ENCODE measurements at places on chromosomes 5 and 9.
A peak's percentile ranks its signal among the peaks of the same experiment; 100 is the strongest.

- no peak for DNase-seq
- peaks cover 33% of the 10 kb centered on the region for H3K4me1 ChIP-seq
- no peaks in the 10 kb centered on the region for H3K36me3 ChIP-seq
- H3K27ac ChIP-seq: no peak overlapping the region
- no peak overlapping the region for H3K4me3 ChIP-seq
Measured at GRCh38 chr5:159095151-159095721, 4.5 kb downstream of the EBF1 start.

GRCh38 chr5:114857941-114858551 lies 311.7 kb downstream of the TRIM36 start:
- no peaks in the 10 kb centered on the region for H3K4me1 ChIP-seq
- H3K4me3 ChIP-seq: no peak overlapping the region
- H3K27ac ChIP-seq: no peak overlapping the region

- no peak overlapping the region for H3K27ac ChIP-seq
- H3K4me1 ChIP-seq: no peaks in the 10 kb centered on the region
- H3K27me3 ChIP-seq: peaks cover 15% of the 10 kb centered on the region
- DNase-seq: no peak
- no peak overlapping the region for H3K4me3 ChIP-seq
- H3K36me3 ChIP-seq: no peaks in the 10 kb centered on the region
Measured at GRCh38 chr5:96408841-96409538, 24.1 kb downstream of the PCSK1 start.

- H3K27ac ChIP-seq: no peak overlapping the region
- H3K4me3 ChIP-seq: no peak overlapping the region
- H3K4me1 ChIP-seq: no peaks in the 10 kb centered on the region
- DNase-seq: no peak
- H3K27me3 ChIP-seq: no peaks in the 10 kb centered on the region
Measured at GRCh38 chr5:2357309-2357708, 394.2 kb downstream of the IRX2 start.

- no peak for DNase-seq
- no peaks in the 10 kb centered on the region for H3K36me3 ChIP-seq
- no peaks in the 10 kb centered on the region for H3K27me3 ChIP-seq
- no peak overlapping the region for H3K27ac ChIP-seq
Measured at GRCh38 chr9:12933957-12934356, 159.1 kb downstream of the LURAP1L start.

DNA sequence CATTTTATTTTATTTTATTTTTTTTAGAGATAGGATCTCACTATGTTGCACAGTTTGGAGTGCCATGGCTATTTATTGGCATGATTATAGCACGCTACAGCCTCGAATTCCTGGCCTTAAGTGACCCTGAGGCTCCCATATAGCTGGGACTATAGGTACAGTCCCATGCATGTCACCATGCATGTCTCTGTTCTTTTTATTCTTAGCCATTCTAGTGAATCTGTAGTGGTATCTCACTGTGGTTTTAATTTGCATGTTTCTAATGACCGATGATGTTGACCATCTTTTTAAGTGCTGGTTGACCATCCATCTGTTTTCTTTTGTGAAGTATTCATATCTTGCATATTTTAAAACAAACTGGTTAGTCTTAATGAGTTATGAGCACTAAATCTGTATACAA lies 76.1 kb downstream of the SLC44A1 start:
- no peak overlapping the region for H3K4me3 ChIP-seq
- H3K27me3 ChIP-seq: no peaks in the 10 kb centered on the region
- H3K27ac ChIP-seq: no peak overlapping the region
- no peaks in the 10 kb centered on the region for H3K36me3 ChIP-seq
- no peaks in the 10 kb centered on the region for H3K4me1 ChIP-seq

- H3K27ac ChIP-seq: no peak overlapping the region
- peaks cover 6% of the 10 kb centered on the region for H3K4me1 ChIP-seq
- no peak for DNase-seq
- no peak overlapping the region for H3K4me3 ChIP-seq
- peaks cover 17% of the 10 kb centered on the region for H3K36me3 ChIP-seq
- H3K27me3 ChIP-seq: no peaks in the 10 kb centered on the region
Measured at GRCh38 chr5:111447099-111447498, 65.2 kb downstream of the STARD4 start.

DNA sequence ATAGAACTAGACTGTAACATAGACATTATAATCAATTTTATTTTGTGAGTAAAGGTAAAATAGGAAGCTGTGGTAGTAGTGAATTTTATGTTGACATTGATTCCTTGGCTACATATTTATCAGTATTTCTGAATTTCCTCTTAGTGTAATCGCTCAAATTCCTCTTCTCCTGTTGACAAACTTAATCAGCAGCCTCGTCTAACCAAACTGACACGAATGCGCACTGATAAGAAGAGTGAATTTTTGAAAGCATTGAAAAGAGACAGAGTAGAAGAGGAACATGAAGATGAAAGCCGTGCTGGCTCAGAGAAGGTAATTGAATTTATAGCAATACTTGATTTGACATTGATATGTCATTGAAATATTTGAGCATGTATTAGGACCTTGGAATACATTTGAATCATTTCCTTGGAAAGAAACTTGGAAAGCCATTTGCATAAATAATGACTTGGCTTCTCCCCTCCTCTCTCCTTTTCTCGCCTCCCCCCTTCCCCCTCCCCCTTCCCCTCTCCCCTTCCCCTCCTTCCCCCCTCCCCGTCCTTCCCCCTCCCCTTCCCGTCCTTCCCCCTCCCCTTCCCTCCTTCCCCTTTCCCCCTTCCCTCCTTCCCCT lies 75.5 kb downstream of the GPBP1 start:
- H3K36me3 ChIP-seq: peaks cover 4% of the 10 kb centered on the region
- no peak overlapping the region for H3K27ac ChIP-seq
- H3K27me3 ChIP-seq: no peaks in the 10 kb centered on the region
- H3K4me1 ChIP-seq: peaks cover 33% of the 10 kb centered on the region
- no peak for DNase-seq
- no peak overlapping the region for H3K4me3 ChIP-seq

DNA sequence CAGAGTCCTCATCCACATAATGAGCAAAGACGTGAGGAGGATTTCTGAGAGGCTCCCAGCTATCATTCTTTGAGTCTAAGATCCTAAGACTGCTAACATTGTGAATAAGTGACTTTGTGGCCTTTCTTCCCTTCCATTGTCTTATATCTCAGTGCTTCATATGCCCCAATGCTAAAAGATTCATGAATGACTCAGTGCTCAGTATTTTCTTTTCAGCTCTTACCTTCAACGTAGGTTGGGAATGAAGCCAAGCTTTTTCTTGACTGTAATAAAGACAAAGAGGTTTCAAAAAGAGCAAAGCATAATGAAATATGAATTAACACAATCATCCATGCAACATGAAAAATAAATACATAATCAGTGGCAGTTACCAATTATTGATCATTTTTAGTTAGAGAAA lies 146.4 kb downstream of the ENTREP1 start:
- H3K27ac ChIP-seq: no peak overlapping the region
- DNase-seq: no peak
- no peaks in the 10 kb centered on the region for H3K36me3 ChIP-seq
- no peak overlapping the region for H3K4me3 ChIP-seq
- H3K27me3 ChIP-seq: no peaks in the 10 kb centered on the region
- H3K4me1 ChIP-seq: peaks cover 21% of the 10 kb centered on the region

DNA sequence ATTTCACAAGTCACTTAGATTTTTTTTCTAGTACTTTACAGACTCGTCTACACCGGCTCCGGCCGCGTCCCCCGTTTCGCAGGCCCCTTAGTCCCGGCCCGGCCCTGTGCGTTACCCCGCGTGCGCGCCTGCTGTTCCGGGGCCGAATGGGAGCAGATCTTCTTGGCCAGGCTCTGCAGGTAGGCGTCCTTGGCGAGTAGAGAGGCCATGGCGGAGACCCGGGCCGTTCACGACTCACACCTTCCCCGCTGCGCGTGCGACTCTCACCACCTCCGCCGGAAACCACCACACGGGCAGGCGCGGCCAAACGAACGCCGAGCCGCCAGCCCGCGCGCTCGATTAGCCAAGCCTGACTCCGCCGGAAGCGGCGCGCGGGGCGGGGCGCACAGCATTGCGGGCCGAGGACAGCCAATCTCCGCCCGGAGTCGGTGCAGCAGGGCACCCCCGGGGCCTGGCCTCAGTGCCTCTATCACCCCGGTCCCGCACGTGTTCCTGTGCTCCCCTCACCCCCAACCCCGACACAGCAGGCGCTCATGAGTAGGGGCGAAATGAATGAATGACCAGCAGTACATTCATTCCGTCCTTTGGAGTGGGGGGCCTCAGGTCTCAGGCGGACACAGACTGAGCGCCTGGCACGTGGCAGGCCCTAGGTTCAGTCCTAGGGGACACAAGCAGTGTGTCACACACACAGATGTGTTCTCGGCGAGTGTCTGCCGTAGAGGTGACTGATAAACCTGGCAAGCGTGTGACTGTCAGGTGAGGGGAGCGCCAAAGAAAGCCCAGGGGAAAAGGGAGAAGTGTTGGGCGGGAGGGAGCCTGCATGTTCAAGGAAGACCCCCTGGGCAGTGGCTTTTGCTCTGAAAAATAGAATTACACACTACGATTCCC lies at the start of gene SURF6:
SURF6 (minus strand) TSS at position 265 of the 888 bp plus-strand sequence; CDS start at position 209, 56 bp downstream.
- DNase-seq: peak; percentile 96
- H3K27ac ChIP-seq: peak within 1 kb of the TSS; percentile 93
- H3K36me3 ChIP-seq: peaks cover 10% of the 10 kb centered on the region
- peaks cover 46% of the 10 kb centered on the region for H3K4me1 ChIP-seq

GRCh38 chr5:128143911-128144310 lies 60.3 kb downstream of the SLC12A2 start:
- no peaks in the 10 kb centered on the region for H3K4me1 ChIP-seq
- no peaks in the 10 kb centered on the region for H3K27me3 ChIP-seq

DNA sequence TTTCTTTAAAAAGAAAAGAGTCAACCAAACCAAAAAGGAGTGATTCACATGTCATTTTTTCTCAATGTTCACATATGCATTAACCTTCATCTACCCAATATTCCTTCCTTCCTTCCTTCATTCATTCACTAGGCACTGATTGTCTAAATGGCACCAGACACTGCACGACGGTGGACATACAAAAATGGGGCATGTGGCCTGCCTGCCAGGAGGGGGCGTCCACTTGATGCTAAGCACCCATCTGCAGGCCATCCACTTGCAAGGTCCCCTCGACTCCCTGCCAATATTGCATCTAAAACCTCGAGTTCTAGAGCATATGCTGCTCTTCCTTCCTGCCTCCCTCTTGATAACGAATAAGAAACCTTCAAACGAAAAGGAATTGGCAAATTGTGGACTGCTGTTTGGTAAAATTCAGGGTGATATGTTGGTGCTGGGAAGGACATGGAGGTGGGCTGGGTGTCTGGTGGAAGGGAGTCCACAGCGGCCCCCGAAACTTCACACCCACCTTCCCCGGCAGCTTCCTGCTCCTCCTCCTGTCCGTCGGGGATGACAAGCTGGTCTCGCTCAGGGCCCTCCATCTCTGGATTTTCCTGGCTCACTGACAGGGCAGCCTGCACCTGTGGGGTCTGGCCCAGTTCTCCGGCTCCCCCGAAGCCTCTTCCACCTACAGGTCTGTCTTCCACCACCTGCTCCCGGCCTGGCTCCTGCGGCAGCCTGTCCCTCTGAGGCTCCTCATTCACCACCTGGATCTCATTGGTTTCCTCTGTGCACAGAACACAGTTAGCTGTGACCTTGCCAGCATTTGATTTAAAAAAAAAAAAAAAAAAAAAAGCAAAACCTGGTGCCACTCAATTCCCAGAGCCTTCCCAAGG lies 64.3 kb downstream of the GOLM1 start:
- no peak overlapping the region for H3K27ac ChIP-seq
- H3K4me1 ChIP-seq: no peaks in the 10 kb centered on the region
- DNase-seq: no peak
- peaks cover 3% of the 10 kb centered on the region for H3K36me3 ChIP-seq

DNA sequence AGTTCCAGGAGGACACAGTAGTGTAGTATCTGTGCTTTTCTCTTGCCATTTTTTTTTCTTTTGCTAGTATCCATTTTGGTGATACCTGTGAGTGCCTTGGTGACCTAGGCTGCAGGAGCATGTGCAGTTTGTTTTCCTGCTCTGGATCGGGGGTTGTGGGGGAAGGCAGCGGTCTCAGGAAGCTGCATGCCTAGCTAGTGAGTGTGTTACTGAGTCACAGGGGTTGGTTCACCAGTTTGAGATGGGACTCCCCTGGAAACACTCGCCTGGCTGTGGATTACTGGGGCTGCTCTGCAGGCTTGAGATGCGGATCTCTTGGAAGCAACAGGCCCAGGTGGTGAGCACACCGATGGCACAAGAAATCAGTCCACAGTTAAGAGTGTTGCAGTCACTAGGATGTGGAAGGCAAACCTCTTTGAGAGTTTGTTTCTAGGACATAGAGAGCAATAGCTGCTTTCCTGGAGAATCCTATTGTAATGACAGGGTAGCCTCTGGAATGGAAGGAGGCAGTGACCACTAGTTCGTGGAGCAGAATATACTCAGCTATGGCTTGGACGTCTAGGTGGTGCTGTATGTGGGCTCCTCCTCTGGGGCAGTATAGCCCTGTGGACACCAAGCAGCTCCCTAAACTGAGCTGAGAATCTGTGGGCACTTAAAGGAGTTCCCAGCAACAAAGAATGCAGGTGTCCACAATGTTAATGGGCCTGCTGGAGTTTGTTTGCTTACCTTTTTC lies 20.0 kb upstream of the SPATA31E1 start:
- no peaks in the 10 kb centered on the region for H3K4me1 ChIP-seq
- H3K27ac ChIP-seq: no peak overlapping the region
- no peak for DNase-seq
- no peak overlapping the region for H3K4me3 ChIP-seq

GRCh38 chr5:145991044-145991575 lies 54.7 kb downstream of the SH3RF2 start:
- H3K27me3 ChIP-seq: peaks cover 18% of the 10 kb centered on the region
- H3K4me3 ChIP-seq: no peak overlapping the region
- no peaks in the 10 kb centered on the region for H3K4me1 ChIP-seq
- no peak for DNase-seq

GRCh38 chr5:89346573-89346972 lies 463.6 kb upstream of the MEF2C start:
- H3K27ac ChIP-seq: no peak overlapping the region
- H3K4me3 ChIP-seq: no peak overlapping the region
- H3K36me3 ChIP-seq: no peaks in the 10 kb centered on the region
- DNase-seq: no peak

- H3K27ac ChIP-seq: no peak overlapping the region
- H3K36me3 ChIP-seq: no peaks in the 10 kb centered on the region
- no peak for DNase-seq
- H3K4me1 ChIP-seq: no peaks in the 10 kb centered on the region
Measured at GRCh38 chr9:125987420-125987819, 240.2 kb downstream of the PBX3 start.

GRCh38 chr5:178564811-178565550 lies 25.2 kb downstream of the COL23A1 start:
- no peaks in the 10 kb centered on the region for H3K4me1 ChIP-seq
- peaks cover 23% of the 10 kb centered on the region for H3K27me3 ChIP-seq
- H3K36me3 ChIP-seq: no peaks in the 10 kb centered on the region
- H3K4me3 ChIP-seq: no peak overlapping the region

DNA sequence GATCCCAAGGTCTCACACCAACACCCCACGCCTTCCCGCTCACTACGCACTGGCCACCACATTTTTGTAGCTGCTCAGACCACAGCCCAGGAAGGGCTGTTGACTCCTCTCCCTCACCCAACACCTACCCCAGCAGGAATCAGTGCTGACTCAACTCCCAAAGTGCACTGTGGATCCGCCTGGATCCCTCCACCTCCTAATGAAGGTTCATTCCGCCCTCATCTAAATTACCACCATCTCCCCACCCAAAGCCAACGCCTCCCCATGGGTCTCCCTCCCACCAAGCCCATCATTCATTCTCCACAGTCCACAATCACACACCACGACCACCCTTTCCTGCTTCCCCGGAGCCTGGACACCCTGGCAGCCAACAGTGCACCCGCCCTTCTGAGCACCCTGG lies 57.8 kb downstream of the OLFM1 start:
- DNase-seq: no peak
- H3K27me3 ChIP-seq: no peaks in the 10 kb centered on the region
- H3K27ac ChIP-seq: no peak overlapping the region
- H3K4me1 ChIP-seq: no peaks in the 10 kb centered on the region
- H3K4me3 ChIP-seq: no peak overlapping the region
- H3K36me3 ChIP-seq: no peaks in the 10 kb centered on the region

Measured in activated T-cell treated with anti-CD3 and anti-CD28 coated beads, Interleukin-2, amount 50 U/mL, for 72 hours (primary cell).